GM04503 (cell line): ENCODE measurements at places on chromosomes 16 and 17.

GRCh38 chr17:17258998-17259397 lies 22.0 kb upstream of the FLCN start:
- DNase-seq = no peak

GRCh38 chr17:6005939-6006338 lies 64.2 kb upstream of the WSCD1 start:
- DNase-seq = no peak

DNA sequence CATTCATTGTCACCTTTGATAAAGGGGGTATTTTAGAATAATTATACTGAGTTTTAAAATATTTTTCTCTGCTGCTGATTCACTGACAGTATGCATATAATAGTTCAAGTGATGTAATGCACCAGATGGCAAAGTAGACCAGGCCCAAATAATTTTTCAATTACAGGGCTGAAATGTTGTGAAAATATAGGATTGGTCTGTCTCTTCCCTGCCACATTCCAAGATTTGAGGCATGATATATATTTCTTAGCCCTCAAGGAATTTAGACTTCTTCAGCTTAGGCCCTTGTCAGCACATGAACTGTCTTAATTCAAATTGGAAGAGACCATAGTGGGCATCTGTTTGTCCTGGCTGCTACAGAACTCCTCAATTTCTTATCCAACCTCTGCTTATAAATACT lies 39.2 kb upstream of the SLC12A3 start:
- no peak for DNase-seq

- DNase-seq = no peak
These were observed 7.9 kb upstream of the LLGL1 start for GRCh38 chr17:18217412-18218015.
